ENCODE measurements at places on chromosomes 16 and 17.

- DNase-seq: no peak
These were observed 80.6 kb downstream of the NETO2 start for GRCh38 chr16:47063011-47063724.

GRCh38 chr16:12573300-12573699, 230.4 kb downstream of the CPPED1 start:
- no peak for DNase-seq

GRCh38 chr17:46774108-46774737, 44.3 kb downstream of the WNT3 start:
- DNase-seq: no peak

GRCh38 chr16:27982184-27982583, 81.3 kb downstream of the GSG1L start:
- no peak for DNase-seq

DNA sequence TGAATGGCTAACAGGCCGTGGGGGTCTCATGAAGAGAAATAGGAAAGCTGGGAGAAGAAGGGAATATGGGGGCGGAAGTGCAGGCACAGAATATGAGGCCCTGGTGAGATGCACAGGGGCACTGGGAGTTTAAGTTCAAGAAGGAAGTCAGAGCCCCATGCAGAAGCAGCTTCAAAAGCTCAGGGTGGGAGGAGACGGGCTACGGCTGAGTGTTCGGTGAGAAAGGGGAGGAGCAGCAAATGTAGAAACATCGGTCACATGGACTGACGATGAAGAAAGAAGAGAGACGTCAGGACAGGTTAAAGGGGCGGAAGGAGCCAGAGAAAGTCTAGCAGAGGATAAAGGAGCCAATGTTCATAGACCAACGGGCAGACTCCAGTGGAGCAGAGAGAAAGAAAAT, 204.5 kb upstream of the ZFHX3 start:
- no peak for DNase-seq

DNA sequence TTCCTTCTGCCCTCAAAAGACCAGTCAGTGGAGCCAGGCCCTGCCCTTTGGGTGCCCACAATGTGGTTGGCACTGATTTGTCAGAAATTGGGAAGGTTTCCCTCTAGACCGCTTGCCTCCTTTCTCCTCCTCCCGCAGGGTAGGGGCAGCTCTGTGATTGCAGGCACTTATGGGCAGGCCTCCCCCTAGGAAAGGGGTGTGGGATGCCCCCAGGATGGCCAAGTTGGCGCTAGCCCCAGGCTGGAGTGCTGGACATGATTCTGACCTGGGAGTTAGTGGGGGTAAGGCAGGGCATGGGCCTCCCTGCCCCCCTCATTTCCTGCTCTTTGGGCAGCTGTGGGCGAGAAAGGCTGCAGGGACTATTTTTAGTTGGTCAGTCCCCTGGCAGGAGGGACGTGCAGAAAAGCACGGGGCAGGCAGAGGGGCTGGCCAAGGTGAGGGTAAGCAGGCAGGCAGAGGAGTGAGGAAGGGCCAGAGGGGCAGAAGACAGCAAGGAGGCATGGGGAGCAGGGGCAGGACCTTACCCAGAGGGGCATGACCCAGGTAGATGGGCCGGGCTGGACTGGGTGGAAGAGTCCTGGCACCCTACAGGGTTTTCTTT, 3.3 kb downstream of the RARA start:
- no peak for DNase-seq

DNA sequence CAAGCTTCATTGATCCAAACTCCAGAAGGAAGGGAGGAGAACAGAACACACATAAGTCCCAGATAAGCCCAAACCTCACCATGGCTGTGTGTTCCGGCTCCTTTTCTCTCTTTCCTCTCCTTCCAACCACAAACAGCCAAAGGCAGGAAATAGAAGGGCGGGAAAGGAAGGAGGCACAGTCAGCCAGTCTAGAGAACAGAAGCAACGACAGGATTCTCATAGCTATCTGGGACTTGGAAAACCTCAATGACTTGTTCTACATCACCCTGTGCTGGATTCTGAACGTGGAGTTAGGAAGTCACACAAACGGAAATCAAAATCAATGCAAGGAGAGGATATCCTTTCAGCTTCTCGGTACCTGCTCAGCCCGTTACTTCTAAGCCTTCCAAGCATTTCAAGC, 9.0 kb downstream of the CRK start:
- no peak for DNase-seq

DNA sequence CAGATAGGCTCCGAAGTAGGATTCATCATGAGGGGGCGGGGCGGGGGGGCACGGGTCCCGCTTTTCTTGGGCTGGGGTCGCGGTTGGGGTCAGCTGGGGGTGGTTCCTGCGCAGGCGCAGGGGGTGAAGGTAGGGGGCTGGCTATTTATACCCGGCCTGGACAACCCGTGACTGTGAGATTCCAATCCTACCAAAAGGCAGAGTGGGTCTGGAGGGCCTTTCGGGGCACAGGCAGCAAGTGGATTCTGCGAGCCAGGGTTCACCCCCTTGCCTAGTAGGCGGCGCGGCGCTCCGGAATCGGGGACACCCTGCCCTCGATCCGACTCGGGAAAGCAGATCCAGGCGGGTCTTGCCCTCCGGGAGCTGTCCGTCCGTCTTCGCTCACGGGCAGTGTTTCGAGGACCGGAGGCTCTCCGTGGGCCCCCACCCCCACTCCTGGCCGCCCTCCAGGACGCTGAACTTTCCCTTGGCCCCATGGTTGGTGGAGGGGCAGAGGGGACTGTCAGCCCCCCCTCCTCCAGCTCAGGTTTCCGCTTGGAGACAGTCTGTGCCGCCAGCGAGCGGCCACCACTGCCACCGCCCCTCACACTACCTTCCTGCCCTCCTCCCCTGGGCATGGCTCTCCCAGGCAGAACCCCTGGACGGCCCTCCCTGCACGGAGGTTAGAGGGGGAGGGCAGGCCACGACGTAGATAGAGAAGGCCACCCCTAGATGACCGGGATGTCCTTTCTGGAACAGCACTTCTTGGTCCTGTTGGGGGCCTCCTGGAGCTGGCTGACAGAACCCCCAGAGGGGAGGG, 634 bp downstream of the SLC2A4 start:
- no peak for DNase-seq

- DNase-seq: no peak
These were observed 9.1 kb downstream of the SLC16A3 start for GRCh38 chr17:82237746-82238471.

DNA sequence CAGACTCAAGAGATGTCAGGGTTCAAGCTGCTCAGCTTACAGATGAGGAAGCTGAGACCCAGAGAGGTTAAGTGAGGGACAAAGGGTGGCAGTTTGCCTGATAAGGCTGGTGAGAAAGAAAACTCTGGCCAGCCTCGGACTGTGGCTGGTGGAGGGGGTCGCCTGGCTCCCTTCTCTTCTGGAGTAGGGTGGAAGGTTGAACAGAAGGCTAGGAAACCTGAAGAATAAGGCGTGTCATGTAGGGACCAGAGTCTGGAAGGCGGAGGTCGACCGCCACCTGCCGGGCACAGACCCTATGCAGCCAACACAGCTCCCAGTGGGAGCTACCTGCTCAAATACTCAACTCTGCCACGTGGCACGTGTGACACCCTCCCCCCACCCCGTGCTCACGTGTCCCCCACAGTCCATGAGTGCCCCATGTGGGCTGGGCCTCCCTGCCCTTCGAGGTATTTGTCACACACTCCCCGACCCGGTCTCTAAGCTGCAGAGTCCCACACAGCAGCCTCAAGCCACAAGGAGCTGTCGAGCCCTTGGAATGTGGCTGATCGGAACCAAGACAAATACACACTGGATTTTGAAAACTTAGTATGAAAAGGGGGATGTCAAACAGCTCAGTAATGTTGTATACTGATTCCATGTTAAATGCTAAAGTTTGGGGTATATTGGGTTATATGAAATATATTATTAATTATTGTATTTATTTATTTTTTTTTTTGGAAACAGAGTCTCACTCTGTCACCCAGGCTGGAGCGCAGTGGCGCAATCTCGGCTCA, 11.8 kb downstream of the HID1 start:
- peak; percentile 57 for DNase-seq

GRCh38 chr17:45338023-45338781, 21.4 kb upstream of the MAP3K14 start:
- no peak for DNase-seq

- DNase-seq: no peak
These were observed 995 bp upstream of the JMJD8 start for GRCh38 chr16:684961-685696.

- DNase-seq: peak; percentile 22
These were observed 11.9 kb downstream of the PER1 start for GRCh38 chr17:8140065-8141029.

DNA sequence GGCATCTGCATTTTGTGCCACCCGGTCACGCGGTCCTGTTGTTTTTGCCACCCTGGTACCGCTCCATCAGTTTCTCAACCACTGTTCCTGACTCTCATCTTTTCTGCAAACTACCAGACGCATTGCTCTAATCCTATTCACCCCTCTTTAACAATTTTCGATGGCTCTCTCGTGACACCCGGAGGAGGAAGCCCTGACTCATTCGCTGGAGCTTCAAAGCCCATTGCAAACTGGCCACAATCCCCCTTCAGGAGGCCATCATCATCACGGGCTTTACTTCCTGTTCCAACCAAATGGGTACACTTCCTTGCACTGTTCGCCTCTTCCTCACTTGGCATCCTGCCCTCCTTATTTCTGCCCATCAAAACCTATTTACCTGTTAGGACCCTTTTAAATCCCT, 155.3 kb downstream of the RGS9 start:
- DNase-seq: no peak

- DNase-seq: peak; percentile 59
These were observed 11.0 kb downstream of the ACSM3 start for GRCh38 chr16:20774703-20775362.

DNA sequence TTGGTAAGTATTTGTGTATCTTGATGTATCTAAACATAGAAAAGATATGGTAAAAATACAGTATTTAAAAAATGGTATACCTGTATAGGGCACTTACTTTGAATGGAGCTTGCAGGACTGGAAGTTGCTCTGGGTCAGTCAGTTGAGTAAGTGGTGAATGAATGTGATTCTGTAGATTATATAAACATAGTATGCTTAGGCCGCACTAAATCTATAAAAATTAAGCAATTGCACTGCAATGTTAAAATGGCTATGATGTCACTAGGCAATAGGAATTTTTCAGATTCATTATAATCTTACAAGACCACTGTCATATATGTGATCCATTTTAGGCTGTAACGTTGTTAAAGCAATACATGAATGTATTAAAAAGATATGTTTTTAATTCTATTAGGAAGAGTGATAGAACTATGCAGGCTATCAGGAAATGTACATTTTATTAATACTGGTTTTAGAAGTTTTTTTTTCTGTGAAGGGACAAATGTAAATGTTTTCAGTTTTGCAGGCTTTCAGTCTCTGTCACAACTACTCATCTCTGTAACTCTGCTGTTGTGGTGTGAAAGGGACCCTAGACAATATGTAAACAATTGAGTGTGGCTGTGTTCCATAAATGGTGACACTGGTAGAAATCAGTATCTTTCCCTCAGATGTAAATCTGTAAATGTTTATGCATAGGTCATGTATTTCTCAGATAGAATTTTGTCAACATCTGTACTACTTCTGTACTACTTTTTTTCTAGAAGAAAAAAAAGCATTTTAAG, 10.5 kb downstream of the CBFB start:
- DNase-seq: no peak

DNA sequence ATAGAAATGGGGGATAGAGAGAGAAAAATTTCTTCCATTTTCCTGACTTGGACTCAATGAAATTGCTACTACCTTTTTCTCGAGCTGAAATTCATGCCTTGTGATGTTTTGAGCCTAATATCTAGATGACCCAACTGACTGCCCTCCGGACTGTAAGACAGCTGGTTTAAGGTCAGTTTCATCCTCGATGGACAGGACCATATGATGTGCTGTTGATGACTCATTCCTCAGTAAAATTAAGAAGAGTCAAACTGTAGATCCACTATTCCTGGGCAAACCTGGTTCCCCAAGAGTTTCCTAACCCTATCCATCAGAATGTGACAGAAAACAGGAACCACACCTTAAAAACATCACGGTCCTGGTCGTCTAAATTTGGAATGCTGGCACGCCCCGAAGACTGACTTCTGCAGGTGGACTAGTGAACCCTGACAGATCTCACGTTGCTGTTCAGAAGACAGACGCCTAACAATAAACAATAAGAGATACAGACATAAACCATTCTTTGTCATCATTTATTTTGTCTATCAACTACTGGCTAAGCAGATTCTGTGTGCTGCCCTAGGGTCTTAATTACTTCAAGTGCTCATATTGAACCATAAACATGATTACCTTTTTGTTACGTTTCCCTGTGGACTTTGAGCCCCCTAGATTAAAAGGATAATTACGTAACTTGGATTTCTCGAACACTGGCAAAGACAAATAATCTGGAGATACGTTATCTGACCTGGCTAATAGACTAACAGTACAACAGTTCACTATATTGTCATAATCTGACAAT, 45.1 kb upstream of the NOS2 start:
- DNase-seq: no peak

DNA sequence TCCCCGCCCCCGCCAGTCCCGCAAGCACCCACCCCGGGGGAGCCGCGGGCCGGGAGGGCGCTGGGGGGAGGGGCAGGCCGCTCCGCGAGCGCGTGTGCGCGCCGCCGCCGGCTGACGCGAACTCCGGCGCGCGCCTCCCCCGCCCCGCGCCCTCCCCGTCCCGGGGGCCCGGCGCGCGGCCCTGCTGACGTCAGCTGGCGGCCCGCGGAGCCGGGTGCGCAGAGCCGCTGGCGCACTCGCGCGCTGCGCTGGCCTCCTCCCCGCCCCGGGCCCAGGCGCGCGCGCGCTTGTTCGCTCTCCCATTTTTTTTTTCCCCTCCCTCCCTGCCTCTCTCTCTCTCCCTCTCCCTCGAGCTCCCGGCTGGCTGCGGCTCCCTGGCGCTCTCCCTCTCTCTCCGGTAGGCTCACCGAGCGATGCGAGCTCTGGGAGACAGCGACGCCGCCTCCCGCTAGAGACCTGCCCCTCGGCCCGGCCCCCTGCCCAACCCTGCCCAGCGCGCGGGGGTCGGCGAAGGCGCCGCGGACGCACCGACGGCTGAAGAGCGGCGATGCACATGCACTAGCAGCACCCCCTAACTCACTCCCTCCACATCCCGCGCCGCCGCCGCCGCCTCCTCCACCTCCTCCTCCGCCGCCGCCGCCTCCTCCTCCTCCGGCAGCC, at the start of gene GNAO1:
Gene GNAO1, plus strand, starts transcription at position 334 of the 660 bp plus-strand sequence. CDS start 747 bp downstream, outside the sequence.
- DNase-seq: peak; percentile 78

DNA sequence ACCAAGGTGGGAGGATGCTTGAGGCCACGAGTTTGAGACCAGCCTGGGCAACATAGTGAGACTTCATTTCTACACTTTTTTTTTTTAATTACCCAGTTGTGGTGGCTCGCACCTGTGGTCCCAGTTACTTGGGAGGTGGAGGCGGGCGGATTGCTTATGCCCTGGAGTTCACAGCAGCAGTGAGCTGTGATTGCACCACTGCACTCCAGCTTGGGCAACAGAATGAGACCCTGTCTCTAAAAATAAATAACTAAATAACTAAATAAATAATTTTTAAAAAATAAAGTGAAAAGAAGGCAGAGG, 9.3 kb downstream of the DNAI2 start:
- DNase-seq: no peak
